ENCODE measurements at places on chromosomes 2 and 18.

GRCh38 chr18:11654736-11655605, 34.1 kb upstream of the GNAL start:
- peak; percentile 4 for DNase-seq

DNA sequence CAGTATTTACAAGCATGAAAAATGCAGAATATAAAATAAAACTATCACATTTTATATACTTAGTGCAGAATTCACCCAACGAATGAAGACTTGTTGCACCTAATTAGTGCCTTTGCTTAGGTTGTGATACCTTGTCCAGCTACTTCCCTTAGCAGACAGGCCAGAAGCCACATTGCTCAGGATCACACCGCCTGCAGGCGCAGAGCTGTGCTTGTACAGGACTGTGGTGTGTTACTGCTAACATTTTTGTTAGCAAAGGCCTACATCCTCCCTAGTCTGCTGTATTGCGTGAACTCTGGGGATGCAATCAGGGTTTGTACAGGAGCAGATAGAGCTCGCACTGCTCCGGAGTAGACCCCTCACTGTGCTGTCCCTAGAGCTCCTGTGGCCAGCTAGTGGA, 336.9 kb downstream of the CBLN2 start:
- no peak for DNase-seq

GRCh38 chr2:80392441-80392840, 87.9 kb upstream of the LRRTM1 start:
- DNase-seq = no peak

DNA sequence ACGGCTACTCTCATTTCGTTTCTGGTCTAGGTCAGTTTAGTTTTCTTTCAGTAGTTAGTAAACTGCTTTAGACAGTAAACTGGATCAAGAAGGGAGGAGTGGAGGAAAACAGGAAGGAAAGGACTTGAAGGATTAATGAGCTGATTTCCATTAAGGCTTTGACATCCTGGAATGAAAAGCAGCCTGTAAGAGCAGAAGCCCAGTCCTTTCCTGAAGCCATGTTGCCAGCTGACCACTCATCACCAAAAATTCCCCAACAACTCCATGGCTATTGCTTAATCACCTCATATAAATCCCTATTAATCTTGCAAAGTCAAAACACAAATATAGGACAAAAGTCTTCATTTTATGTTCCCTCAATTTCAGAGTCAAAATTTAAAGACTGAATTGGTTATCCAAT, 113.7 kb upstream of the ZFP36L2 start:
- no peak for DNase-seq

DNA sequence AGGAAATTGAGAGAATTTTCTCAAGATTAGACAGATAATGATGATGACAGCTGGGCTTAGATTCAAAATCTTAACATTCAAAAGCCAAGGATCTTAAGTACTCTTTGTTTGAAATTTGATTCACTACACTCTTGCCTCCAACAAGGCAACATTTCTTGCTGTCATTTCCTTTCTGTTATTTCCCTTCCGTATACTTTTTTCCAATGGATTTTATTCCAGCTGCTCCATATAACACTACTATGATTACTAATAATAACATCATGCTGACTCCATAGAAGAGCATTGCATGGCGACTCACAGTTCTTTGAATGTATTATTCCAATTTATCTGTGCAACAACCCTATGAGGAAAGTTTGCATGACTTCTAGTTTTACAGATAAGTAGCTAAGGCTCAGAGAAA, 33.9 kb upstream of the CCDC102B start:
- no peak for DNase-seq

DNA sequence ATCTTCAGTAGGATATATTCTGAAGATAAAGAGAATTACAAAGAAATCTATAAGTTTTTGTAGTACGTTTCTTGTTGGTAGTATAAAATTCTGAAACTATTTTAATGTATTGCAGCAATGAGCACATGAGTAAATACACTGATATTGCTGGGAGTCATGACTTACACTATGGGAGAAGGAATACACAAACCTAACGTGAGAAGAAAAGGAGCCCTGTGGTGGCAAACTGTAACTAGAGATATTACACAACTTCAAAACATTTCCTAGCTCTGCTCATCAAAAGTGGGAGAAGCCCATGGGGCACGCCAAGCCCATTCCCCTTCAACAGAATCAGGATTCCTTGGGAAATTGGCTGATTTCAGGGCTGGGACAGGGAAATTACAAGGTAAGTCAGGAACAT, 20.5 kb downstream of the SPIRE1 start:
- DNase-seq = no peak

- DNase-seq = no peak
Observed at GRCh38 chr18:2171840-2172625, 399.3 kb downstream of the METTL4 start.

DNA sequence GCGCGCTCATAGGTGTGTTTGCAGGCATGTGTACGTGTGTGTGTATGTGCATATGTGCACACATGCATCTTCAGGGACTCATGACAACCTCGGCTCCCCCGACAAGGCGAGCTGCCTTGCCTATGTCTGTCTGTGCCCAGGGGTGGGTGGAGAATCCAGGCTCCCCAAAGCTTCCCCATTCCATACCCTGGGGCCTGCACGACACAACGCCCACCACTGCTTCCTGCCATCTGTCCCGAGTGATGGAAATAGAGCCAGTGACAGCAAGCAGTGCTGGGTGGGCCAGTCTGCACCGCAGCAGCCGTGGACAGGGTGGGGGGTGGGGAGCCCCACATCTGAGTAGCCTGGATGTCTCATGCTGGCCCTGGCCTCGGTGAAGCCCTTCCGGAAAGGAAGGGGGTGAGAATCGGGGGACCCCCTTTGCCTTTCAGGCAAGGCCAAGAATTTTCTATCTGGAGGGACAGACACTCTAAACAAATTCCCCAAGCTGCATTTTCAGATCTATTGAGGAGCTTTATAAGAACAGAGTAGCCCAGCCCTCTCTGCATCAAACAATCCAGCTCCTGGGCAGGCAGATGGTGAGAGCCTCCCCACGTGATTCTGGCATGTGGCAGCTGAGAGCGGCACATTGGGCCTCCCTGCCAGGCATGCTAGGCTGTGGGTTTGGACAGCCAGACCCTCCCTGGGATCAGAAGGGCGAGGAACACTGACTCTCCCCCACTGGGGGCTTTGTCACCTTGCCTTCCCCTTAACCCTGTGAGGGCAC, 4.9 kb downstream of the KCNIP3 start:
- no peak for DNase-seq

Data from CD14-positive monocyte (primary cell).